Putamen (tissue), 1 donor: ENCODE measurements at places on chromosomes 7 and 10.

GRCh38 chr10:132162021-132162531 is 24.7 kb upstream of the DPYSL4 start:
- DNase-seq, result no peak

- DNase-seq, result no peak
Observed at GRCh38 chr10:79413196-79413595, 32.2 kb downstream of the ZCCHC24 start.

GRCh38 chr7:47888371-47889265 is 59.6 kb downstream of the PKD1L1 start:
- DNase-seq, result no peak

- DNase-seq, result no peak
Observed at GRCh38 chr7:4136036-4136435, 546.1 kb upstream of the FOXK1 start.

DNA sequence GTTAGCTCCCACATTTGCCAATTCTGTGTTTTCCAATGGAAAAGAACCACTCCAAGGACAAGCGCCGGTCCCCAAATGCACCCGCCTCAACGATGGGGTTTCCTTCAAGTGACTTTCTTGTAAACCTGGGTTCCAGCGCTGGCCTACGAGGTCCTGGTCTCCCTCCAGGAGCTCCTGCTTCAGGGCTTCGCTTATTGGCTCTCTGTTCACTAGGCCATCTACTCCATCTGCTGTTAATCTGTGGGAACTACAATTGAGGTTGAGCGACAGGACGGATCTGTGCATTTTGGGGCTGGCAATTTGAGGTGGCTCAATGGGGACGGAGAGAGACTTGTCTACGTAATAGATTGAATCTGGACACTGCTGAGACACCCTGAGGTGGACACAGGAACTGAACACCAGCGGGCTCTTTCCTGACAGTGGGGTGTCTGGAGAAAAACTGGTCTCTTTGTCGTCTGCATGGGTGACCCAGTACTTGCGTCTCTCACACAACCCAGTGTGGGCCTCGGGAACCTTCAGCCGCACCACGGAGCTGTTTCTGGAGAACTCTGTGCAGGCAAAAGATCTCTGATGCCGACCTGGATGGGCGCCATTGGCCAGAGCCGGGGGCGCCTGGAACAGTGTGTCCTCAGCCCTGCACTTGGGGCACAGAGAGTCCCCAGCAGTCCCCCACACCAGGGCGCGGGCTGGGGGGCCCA is 115.9 kb upstream of the ADAM12 start:
- DNase-seq, result peak; percentile 54

DNA sequence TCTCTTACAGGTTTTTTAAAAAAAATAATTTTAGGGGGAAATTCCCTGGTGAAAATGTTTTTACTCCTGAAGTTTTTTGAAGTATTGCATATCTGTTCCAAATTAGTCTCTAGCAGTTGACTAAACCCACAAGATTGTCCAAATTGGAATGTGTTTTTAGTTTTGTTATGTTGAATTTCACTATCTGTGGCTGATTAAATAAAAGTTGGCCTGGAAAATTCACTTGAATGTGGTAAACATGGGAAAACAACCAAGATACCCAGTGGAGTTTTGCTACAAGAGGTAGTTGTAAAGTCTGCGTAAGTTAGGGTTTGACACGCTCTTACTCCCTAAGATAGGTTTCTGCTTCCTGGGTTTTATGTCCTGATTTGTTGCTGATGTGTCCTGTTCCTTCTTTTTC is 3.3 kb downstream of the TSGA13 start:
- no peak for DNase-seq

GRCh38 chr10:30500963-30501504 is 67.0 kb downstream of the MAP3K8 start:
- no peak for DNase-seq

DNA sequence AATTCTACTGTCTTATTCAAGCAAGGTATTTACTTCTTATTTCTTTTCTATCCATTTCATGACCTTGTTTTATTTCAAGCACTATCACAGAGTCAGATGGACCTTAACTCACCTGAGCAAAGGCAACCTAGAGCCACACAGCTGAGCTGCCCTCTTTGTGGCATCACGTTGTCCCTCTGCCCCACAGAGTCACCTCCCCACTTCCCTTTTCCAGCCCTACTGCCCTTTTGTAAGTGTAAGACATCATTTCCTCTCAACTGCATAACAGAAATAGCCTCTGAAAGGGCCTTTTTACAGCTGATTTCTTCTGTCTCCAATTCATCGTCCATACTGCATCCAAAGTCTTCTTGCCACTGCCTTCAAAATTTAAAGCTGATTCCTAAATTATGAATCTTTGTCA is 946.0 kb downstream of the NRG3 start:
- no peak for DNase-seq

- DNase-seq, result no peak
Observed at GRCh38 chr7:106110238-106110560, 1.9 kb downstream of the SYPL1 start.

- DNase-seq, result no peak
Observed at GRCh38 chr7:117616694-117617093, 136.9 kb downstream of the CFTR start.

GRCh38 chr10:92387289-92387940 is 96.4 kb downstream of the MARCHF5 start:
- DNase-seq, result no peak

DNA sequence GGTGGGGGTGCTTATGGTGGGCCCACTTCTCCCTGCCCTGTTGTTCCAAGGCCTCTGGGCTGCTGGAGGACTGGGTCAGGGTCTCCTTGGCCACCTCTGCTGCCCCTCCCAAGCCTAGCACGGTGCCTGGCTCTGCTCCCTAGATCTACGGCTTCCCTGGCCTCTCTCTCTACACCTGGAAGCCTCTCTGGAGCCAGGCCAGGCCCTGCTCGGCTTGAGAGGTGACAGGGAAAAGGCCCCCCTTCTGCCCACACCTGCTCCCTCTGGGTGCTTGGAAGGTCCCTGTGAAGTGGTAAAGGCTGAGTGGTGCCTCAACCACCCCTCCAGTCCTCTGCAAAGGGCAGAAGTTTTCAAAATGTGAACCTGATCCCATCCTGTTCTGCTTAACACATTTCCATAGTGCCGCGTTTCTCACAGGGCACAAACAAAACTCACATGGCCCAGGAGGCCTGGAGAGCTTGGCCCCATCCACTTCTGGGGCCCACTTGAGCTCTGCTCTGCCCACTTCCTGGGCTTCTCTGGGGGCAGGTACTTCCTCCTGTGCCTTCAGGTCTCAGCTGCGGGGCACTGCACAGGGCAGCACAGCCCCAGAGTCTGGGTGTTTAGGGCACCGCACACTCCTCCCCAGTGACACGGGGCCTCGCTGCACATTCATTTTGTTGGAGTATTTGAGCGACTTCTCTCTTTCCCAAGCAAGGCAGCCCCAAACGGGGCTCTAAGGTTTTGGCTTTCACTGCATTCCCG is 169.9 kb downstream of the PIP4K2A start:
- no peak for DNase-seq

DNA sequence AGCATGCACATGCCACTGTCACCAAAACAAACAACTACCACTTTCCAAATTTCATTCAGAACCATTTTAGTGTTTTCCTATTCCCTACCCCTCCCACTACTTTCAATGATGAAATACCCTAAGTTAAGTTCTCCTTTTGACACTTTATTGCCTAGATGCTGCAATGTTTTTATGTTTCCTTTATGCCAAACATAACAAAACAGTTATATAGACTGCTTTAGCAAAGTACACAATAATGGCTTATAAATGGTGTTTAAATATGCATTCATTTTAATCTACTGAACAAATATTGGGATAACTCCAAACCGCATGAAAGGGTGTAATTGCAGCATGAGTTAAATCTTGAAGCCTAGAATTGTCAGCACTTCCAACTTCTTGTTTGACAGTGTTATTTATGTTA is 69.2 kb downstream of the PHYHIPL start:
- DNase-seq, result no peak

GRCh38 chr7:151592868-151593486 is 73.3 kb upstream of the RHEB start:
- no peak for DNase-seq

DNA sequence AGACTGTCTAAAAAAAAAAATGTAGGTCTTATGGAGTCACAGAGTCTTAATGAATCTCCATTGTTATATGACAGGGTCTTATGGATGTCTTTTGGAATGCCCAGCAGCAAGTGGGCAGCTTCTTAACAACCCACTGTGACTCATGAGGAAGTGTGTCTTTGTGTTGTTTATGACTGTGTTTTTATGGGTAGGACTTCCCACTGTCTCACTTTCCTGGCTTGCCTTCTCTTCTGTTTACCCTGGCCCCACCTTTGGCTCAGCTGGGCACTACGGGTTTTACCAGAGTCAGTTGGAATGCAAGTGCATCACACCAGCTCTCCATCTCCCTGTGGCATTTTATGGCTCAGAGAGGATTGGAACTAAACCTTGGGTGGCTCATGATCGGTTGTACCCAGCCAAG is 580.5 kb downstream of the AUTS2 start:
- DNase-seq, result no peak

DNA sequence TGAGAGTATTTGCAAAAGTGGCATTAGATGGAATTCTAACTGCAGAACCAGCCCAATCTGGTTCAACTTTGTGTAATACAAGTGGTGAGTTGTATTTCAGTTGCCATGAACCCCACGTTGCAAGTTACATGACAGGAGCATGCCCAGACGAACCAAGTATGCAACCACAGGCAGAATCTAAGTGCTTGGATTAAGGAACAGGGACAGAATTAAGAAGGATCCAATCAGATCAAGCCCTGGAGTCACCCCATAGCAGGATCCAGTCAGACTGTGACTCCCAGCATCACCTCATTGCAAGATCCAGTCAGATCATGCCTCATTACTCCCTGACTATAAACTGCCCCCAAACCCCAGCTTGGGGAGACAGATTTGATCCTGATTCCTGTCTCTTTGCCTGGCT is 388.7 kb upstream of the NRP1 start:
- DNase-seq, result no peak

GRCh38 chr7:133386205-133386604 is 133.3 kb downstream of the EXOC4 start:
- DNase-seq, result no peak

DNA sequence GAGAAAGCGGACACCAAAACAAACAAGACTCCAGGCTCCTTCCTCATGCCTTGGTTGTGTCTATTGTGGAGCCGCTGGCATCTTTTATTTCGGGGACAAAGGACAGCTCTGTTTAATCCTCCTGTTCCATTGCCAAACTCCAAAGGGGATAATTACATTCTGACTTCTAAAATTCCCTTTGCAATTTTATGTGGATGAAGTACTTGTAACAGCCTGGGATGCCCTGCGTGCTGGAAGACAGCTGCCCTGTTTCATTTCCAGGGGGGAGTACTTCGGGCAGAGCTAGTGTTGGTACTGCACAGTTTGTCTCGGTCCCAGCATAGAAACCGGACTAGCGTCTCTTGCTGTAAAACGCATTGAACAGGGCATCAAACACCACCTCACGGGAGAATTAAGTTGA is 90.9 kb downstream of the BAMBI start:
- DNase-seq, result peak; percentile 70
